Activated CD8-positive, alpha-beta memory T cell treated with anti-CD3 and anti-CD28 coated beads for 4 hours (primary cell): ENCODE measurements at places on chromosomes 6 and 20.

GRCh38 chr6:85703406-85703805 is 60.7 kb upstream of the SYNCRIP start:
- no peak for DNase-seq

DNA sequence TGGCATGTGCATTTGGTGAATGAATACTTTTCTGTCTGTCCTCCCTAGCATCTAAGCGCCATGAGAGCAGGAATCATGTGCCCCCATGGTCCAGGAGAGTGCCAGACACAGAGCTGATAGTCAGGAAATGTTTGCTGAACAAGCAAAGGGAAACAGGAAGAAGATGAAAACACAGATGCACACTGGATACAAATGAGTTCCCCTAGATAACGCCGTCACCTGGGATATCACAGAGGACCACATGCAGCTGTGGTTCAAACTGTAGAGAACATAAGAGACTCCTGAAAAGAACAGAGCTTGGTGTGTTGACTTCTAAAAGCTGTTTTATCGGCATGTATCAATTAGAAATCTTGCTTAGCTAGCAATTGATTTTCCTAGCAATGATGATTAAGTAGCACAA is 293.7 kb downstream of the BTBD3 start:
- no peak for DNase-seq

GRCh38 chr6:152127432-152128165 is 320.1 kb downstream of the ESR1 start:
- no peak for DNase-seq

- DNase-seq: no peak
Observed at GRCh38 chr6:154292855-154293519, 63.6 kb downstream of the IPCEF1 start.

- DNase-seq: no peak
Observed at GRCh38 chr6:87431263-87431662, 23.5 kb downstream of the CFAP206 start.

- no peak for DNase-seq
Observed at GRCh38 chr6:41460742-41461336, 85.3 kb upstream of the FOXP4 start.

GRCh38 chr6:50821441-50822077 is 2.9 kb downstream of the TFAP2B start:
- no peak for DNase-seq

- no peak for DNase-seq
Observed at GRCh38 chr6:1552296-1552761, 57.4 kb upstream of the FOXC1 start.

DNA sequence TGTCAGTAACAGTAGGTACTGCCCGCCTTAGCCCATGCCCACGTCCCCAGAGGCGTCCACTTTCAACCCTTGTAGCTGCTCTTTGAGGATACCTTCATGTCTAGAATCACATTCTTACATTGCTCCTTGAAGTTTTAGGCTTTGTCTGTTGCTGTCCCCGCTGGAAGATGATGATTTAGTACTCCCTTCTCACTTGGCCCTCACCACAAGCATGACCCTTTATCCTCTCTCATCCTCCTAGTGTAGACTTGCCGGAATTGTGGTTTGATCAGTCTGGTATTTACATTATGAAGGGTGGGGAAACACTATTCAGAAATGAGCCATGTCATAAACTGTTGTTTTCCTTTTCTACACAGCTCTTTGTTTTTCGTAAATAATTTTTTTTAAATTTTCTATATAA is 87.4 kb downstream of the ARID1B start:
- DNase-seq: no peak

DNA sequence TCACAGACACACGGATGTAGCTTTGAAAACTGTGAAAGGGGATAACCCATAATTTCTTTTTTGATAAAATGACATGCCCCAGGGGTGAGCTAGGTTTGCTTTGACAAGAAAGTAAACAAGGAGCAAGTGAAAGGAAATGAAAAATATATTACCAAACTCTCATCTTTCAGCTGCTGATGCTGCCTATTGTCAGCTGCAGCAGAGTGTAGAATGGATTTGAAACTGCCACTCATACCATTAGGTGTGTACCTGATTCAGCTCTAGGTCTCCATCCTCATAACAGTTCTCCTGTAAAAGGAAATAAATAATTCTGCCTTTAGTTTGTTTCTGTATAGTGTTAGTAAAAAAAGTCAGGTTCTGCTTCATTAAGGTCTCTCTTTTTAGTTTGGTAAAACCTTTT is 415.1 kb upstream of the MARCKS start:
- no peak for DNase-seq

DNA sequence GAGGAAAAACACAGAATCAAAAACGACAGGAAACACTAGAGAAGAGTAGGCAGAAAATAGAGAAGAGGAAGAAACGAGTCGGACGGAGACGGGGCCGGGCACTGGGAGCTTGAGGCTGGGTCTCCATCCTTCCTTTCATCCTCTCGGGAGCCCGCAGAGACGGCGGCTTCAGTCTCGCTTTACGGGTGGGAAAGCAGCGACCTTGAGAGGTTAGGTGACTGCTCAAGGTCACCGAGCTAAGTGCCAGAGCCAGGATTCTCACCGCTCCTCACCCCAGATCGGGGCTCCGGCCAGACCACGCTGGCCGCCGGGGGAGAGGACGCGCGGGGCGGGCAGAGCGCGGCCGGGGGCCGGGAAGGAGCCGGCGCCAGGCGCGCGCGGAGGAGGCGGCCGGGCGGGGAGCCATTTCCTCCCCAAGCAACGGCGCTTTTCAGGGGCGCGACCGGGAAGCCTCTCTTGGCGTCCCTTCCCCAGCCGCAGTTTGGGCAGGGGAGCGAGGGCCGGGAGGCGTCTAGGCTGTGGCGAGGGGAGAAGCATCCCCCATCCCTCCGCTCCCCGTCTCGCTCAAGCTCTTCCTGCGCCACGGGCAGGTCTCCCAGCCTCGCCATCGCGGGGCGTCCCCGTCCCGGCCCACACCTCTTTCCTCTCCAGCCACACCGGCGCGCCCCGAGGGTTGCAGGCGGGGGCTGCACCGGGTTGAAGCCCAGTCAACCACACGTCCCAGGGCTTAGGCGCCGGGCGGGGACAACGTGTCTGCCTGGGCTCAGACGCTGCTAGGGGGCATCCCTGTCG is 24.1 kb upstream of the MAP3K7 start:
- no peak for DNase-seq

DNA sequence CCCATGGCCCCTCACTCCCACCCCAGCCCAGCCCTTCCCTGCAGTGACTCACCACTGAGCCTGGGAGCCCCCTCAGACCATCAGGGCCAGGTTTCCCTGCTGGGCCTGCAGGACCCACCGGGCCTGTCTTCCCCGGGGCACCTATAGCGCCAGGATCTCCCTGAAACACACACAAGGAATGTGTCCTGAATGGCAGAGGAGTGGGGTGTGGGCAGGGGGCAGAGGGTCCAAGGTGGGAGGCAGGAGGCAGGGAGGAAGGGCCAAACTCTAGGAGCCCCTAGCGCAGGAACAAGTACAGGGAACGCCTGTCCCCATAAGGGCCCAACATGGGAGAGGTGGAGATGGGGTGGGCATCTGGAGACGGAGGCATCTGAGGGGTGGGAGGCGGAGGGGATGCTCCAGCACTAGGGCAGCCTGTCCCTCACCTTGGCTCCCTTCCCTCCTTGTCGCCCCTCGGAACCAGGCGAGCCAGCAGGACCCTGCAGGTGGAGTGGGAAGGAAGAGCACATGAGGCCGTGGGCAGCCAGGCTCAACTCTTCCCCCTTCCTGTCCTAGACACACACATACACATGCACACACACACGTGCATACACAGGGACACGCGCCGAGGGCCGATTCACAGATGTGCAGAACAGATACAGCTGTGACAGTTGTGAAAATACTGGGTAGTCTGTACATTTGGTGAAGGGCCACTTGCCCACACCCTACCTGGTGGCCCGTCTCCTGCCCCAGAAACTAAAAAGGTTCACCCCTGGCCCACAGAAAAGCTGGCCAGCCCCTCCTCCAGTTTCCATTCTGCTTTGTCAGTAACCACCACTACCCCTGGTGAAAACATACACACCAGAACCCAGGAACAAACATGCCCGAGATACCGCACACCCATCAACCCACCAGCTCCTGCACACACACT is 24.6 kb downstream of the COL11A2 start:
- DNase-seq: no peak

GRCh38 chr20:60804918-60805630 is 447.0 kb upstream of the CDH4 start:
- DNase-seq: no peak

GRCh38 chr20:47765271-47765670 is 20.0 kb downstream of the SULF2 start:
- no peak for DNase-seq

DNA sequence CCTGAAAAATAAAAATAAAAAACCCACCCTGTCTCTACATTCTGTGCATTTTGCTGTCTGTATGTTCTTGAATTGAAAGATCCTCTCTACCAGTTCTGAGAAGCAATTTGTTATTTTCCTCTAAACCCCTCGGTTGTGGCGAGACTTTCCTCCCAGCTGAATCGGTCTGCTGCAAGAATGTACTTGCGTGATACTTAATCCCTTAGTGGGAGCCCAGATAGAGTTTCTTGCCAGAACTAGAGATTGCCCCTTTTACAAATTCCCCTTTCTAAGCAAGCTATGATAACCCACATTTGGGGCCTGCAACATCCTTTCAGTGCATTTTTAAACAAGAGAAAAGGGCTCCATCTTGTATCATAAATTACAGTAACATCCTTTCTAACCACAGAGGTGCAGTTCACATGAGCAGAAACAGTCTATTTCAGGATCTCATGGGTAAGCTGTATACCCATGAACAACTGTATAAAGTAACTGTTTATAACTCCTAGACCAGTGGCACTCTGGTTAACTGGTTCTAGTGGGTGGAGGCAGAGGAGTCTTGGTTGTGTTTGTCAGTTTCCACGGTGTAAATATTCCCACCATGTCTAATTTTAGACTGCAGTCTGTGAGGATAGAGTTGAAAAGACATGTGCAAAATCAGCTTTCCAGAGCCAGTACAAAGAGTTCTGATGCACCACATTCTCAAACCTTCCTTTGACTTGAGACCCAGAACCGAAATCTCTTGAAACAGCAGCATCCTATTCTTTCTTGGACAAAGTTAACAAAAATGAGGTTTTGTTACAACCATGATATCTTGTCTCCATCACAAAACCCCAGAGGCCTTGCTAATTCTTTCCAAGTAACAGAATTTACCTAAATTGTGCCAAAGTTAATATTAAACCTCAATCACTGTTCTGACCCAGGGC is 113.1 kb upstream of the ZNF217 start:
- no peak for DNase-seq

DNA sequence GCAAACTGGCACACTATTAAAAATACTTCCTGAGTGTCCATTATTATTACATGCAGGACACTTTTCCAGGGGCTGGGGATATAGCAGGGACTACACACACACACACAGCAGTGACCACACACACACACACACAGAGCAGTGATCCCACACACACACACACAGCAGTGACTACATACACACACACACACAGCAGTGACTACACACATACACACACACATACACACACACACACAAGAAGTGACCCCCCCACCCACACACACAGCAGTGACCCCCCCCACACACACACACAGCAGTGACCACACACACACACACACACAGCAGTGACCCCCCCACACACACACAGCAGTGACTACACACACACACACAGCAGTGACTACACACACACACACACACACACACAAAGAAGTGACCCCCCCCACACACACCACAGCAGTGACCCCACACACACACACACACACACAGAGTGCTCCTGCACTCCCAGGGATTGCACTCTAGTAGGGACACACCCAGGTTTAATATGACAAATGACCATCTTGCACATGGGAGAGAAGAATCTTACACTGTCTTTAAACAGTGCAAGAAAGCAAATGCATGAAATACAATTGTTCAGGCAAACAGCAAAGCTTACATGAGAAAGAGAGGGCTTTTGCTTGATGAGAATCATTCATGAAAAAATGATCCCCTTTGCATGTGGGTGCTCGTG is 115.5 kb downstream of the IRF4 start:
- no peak for DNase-seq

DNA sequence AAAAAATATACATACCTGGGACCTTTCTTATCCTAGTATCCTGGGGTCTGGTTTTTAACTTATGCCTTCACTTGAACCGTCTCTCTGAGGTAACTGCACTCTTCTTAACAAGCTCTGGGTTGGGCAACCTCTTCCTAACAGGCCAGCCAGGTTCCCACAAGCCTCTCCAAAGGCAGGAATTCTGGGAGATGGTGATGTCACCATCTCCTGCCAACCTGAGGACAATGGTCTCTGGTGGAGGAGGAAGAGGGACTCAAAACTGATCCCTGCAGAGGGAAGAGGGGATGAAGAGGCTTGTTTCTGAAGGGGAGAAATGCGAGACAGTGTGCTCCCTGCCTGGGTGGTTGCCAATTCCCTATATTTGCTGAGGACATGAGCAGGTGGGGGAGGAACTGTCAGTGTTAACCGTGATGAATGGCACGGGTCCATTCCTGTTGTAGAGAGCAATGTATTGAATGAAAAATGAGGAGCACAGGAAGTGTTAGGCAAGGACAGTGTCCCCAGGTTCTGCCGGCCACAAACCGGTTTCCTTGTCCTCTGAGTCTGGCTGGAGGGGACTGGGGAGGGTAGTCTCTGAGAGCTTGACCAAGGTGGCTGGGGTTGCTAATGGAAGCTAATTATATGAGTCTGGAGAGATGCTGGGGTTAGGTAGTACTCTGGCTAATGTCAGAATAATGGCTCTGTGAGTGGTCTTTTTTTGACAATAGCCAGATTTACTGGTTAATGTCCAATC is 95.5 kb downstream of the KCNB1 start:
- no peak for DNase-seq

DNA sequence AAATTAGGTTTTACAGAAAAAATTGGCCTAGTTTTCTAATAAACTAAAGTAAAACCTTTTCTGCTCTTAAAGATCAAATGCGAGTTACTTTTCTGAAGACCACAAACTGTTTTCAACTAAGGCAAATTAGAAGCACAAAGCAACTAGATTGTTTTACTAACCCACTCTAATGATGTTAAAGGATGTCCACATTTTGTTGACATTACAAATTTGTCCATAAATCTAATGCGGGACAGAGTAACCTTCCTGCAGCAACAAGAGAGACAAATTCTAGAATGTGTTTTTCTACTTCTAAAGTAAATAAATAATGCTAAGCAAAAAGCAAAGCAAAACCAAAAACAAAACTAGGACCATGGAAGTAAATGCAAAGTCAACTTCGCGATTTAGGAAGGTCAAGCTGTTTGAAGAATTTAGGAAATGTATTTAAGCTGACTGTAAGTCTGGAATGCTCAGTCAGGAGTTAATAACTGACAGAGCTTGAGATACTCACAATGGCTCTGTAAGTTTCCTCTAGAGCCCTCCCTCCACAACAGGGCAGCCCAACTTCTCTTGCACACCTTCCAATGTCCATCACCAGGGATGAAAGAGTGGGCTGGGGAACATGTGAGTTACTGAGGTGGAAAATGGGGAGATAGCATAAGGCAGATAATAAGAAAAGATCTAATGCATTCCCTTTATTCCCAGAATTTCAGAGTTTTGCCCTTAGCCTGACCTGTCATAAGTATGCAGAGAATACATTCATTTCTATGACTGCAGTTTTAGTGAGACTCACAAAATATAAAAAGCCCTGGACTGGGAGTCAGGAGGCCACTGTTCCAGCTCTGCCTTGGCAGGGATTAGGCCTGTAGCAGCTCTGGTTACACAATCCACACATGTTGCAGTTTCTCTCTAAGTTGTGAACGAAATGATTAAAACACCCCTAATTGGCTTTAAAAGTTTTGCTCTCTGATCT is 158.8 kb downstream of the FOXA2 start:
- DNase-seq: no peak

- no peak for DNase-seq
Observed at GRCh38 chr6:41208439-41209106, 7.6 kb upstream of the TREML2 start.
